Stimulated activated CD8-positive, alpha-beta memory T cell treated with anti-CD3 and anti-CD28 coated beads, Interleukin-2, amount 100 ng/mL, for 48 hours (primary cell): ENCODE measurements at places on chromosomes 1 and 21.

- DNase-seq: no peak
Measured at GRCh38 chr21:41673071-41673470, 93.8 kb downstream of the RIPK4 start.

DNA sequence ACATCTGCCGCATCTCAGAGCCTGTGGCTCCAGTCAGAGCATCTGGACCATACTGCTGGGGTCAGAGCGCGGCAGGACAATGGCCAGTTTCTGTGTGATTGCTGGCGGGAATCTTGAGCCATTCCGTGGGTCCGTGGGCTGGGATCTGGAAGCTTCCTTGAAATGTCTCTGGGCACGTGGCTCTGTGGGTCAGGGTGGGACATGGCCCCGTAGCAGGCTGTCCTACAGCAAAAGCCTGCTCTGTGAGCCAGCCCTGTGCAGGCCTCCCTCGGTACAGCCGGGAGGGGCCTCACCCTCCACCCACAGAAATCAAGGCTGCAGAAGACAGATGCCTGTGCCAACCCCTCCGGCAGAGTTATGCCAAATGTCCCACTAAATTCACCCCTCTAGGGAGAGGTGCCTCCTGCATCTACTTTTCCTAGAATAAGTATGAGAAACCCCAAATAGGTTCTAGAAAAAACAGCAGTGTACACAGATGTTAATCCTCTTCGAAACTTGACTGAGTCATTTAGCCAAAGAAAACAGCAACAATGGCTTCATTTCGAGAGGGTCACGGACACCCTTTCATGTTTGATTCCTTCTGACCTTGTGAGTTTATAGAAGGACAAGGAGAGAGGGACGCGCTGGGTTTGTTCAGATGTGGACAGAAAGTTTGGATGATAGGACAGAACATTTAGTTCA lies 27.8 kb downstream of the COL18A1 start:
- DNase-seq: no peak

- no peak for DNase-seq
Measured at GRCh38 chr1:86970938-86971337, 56.5 kb downstream of the HS2ST1 start.

DNA sequence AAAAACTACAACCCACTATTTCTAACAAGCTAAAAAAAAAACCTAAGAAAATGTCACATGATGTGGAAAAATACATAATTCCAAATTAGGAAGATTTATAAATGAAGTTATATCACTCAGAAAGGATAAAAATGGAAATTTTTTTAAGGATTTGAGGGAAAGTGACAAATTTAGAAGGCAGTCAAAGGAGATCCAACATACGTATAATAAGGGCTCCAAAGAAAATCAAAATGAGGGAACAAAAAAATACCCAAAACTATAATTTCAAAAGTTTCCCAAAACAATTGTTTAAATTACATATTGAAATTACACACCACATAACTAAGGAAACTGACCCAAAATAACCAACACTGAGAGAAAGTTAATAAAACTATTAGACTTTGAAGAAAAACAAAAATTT lies 381.1 kb upstream of the KAZN start:
- DNase-seq: no peak

DNA sequence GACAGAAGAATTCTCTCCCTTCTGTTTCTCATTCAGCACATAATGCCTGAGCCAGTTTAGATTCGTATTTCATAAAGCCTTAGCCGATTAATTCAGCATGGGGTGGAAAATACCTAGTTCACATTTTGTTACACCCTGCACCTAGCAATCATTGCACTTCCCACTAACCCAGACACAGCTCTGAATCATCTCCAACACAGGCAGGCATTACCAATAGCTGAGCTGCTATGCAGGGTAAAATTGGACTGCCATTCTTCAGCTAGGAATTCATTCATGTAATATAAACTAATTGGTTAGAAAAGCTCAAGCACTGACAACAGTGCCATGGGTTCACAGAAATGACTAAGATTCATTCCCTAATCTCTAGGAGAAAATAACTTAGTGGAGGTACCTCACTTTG lies 26.9 kb upstream of the NKAIN1 start:
- DNase-seq: no peak

DNA sequence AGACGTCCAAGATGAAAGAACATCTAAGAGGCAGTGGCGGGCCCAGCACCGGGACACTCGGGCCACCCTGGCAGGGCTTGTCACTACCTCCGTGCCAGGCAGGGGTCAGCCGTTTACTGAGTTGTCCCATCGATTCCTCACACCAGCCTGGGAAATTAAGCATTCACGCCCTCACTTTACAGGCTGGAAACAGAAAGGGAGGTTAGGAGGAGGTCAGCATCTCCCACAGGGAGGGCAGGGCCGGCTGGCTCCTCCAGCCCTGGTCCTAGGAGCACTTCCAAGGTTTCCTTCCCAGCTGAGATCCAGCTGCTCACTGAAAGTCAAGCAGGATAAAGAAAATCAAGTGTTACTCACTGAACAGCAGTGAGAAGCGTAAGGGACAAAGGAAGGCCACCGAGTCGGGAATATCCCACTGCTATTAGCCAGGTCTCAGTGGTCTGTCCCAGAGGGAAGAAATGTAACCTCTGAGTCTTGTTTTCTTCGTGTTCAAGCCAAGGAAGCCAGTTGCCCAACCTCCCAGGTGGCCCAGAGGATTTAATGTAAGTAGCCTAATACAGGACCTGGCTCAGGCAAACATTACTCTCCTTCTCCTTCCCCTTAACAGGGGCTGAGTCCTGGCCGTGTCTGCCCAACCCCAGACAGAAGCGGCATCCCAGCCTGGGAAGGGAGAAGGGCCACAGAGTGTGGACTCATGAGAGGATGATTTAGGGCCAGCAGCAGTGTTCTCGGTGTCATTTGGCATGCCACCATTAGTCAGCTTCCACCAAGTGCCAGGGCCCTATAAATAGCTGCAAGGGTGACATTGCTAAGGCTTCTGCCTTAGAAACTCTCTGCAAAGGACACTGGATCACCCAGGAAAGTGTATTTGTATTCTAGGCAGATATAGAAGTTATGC lies 203.1 kb upstream of the GALNT2 start:
- no peak for DNase-seq

GRCh38 chr21:41970106-41970391 lies 16.2 kb upstream of the C2CD2 start:
- no peak for DNase-seq

DNA sequence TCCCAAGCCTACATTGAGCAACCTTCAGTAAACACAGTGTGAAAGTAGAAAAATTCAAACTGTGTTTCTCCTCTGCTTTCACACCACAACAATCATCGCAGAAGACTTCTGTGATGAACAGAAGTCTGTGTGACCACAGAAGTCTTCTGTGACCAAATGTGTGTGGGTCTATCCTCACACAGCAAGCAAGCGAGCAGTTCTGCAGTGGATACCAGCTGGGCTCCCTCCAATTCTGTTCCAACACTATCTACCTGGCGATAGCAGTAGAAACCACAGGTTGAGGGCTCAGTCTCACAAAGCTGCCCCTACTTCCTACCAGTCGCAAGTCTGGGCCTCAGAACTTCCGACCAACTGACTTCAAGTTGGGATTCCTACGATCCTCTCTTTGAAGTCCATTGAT lies 21.0 kb upstream of the RAP1A start:
- DNase-seq: no peak

DNA sequence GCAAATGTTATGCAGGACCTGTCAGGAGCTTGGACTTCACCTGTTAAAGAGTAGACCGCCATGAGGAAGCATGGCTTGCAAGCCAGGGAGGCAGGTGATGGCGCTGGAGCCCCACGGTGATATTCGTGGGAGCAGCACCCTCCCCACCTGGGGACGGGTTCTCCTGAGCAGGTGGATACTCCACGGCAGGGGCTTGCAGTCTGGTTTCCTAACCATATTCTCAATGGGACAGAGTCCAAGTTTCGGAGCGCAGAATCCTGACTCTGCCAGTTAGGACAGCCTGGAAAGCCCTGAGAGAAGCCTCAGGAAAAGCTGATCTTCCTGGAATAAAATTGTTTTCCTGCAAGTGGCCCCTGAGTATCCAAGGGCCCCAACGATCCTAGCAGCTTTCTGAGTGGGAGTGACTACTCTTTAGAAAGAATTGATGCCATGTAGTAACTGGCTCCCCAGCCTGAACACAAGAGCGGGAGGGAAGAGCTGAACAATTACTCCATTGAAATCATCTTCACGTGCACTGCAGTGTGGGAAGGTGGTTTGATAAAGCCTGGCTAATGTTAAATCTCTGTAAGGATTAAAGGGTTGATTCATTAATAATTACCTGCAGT lies 146.3 kb upstream of the RAB4A start:
- DNase-seq: no peak

GRCh38 chr21:32391755-32392154 lies 1.1 kb downstream of the URB1 start:
- no peak for DNase-seq

DNA sequence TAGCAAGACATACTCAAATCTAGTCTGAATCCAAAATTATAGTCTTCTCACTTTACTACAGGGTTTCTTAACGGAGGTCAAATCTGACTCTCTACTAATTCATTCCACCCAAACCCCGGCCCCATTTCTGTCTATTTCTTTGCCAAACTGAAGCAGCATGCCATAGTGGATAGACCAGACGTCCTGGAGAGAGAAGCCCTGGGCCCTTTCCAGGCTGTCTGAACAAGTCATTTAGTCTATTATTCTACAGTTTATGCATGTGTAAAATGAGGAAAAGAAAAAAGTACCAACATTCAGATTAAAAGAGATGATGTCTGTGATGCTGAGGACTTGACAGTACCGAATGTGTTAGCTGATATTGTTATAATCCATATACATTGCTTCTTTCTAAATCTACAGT lies 95.0 kb downstream of the GDAP2 start:
- no peak for DNase-seq

DNA sequence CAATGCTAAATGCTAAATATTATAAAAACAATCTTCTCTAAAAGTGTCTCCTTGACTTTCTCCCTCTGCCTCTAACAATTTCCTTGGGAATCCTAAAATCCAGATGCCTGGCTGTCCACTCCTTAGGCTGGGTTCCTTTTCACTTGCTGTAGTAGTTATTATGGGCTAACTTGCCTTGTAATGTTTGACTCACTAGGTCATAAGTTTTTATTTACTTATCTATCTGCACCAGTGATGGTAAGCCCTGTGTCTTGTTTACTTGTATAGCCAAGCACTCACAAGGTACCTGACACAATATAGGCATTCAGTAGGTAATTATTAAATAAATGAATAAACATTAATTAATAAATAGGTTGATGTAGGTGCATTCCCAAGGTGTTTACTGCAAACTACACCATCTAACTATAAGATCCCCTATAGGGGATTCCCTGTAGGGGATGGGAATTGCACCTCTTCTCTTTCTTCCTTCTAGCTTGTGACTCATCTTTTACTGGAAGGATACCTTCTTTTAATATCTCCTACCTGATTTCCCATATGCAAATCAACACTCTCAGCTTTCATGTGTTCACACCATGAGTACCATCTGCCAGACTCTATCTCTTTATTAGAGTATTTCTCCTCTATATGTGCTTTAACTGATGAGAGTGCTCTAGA lies 14.7 kb upstream of the CHIA start:
- DNase-seq: no peak

GRCh38 chr1:167488786-167489185 lies 29.5 kb downstream of the CD247 start:
- DNase-seq: no peak

DNA sequence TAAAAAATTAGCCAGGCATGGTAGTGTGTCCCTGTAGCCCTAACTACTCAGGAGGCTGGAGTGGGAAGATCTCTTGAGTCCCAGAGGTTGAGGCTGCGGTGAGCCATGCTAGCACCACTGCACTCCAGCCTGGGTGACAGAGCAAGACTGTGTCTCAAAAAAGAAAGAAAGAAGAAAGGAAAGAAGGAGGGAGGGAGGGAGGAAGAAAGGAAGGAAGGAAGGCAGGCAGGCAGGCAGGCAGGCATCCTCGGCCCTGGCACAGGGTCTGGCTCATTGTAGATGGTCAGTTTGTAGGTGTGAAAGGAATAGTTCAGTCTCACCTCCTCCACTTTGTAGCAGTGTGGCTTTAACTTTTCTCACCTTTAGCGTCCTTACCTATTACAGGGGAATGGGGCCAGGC lies 25.0 kb downstream of the NAV1 start:
- DNase-seq: no peak

DNA sequence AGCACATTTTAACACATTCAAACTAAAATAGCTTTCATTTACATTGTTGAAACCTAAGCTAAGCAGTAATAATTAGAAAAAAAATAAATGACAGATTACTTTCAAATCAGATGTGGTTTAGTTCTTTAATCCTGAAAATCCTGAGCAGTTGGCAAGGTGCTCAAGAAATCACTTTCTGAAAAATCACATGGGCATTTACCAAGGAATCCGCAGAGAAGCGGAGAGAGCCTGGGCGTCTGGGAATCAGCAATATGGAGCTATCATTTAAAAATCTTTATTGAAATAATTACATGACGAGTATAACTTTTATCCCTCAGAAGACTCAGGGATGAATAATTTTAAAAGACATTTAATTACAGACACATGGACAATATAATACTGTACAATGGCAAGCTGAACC lies 30.2 kb downstream of the GRIK1 start:
- DNase-seq: no peak

DNA sequence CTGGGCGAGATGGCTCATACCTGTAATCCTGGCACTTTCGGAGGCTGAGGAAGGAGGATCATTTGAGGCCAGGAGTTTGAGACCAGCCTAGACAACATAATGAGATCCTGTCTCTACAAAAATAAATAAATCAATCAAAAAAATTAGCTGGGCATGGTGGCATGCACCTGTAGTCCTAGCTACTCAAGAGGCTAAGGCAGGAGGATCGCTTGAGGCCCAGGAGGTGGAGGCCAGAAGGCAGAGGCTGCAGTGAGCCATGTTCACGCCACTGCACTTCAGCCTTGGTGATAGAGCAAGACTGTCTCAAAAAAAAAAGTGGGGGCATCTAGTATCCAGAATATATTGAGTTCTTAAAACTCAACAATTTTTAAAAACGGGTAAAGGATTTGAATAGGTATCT lies 6.0 kb downstream of the TUT4 start:
- no peak for DNase-seq
